ENCODE measurements at places on chromosomes 7 and 10. TPM values are rescaled to one million over a fixed set of nuclear protein-coding genes. Genes with fewer than 3 reads are reported as not detected.

Gene NUDT13
- total RNA-seq, result 3.6 TPM

Gene VTI1A
- total RNA-seq, result 30.1 TPM

Gene AOAH
- 0.51 TPM for total RNA-seq

Gene TAC1
- total RNA-seq, result 4.4 TPM

Gene ERVW-1
- not detected for total RNA-seq

Gene GSTO2
- 9.5 TPM for total RNA-seq

Gene ADRA2A
- not detected for total RNA-seq

Gene FBXL13
- total RNA-seq, result 0.51 TPM

Gene SPDYE1
- total RNA-seq, result not detected

Gene EPHB4
- 70.3 TPM for total RNA-seq

Gene NEUROG3
- not detected for total RNA-seq

Gene TFR2
- total RNA-seq, result 1.1 TPM

Gene HOXA2
- 2.0 TPM for total RNA-seq

Gene MMP21
- total RNA-seq, result not detected

Gene ZNF239
- total RNA-seq, result 8.5 TPM

Gene VSTM2A
- not detected for total RNA-seq

Gene HKDC1
- total RNA-seq, result 42.0 TPM

Gene PLEKHA1
- 84.6 TPM for total RNA-seq

Gene PRKAR2B
- 4.1 TPM for total RNA-seq

Gene TUBB8
- total RNA-seq, result 0.29 TPM

Gene MYH16
- total RNA-seq, result 1.4 TPM

Gene HYAL4
- not detected for total RNA-seq

All from epithelial cell of proximal tubule (primary cell).